ENCODE measurements at places on chromosomes 16 and 17. TPM values are rescaled to one million over a fixed set of nuclear protein-coding genes. Genes with fewer than 3 reads are reported as not detected.

The GNGT2 gene
- total RNA-seq, result 0.95 TPM

The CRHR1 gene
- total RNA-seq, result not detected

The KRTAP2-2 gene
- total RNA-seq, result not detected

The FBXW10 gene
- total RNA-seq, result not detected

The IRF8 gene
- 4.5 TPM for total RNA-seq

The SLC5A11 gene
- 0.25 TPM for total RNA-seq

The PIMREG gene
- not detected for total RNA-seq

The UNKL gene
- total RNA-seq, result 9.7 TPM

The ADAMTS18 gene
- 0.03 TPM for total RNA-seq

The IRX6 gene
- not detected for total RNA-seq

The SPATA32 gene
- total RNA-seq, result not detected

Data from pancreas (tissue), 10 donors.